ENCODE measurements at places on chromosomes 5 and 9. TPM values are rescaled to one million over a fixed set of nuclear protein-coding genes. Genes with fewer than 3 reads are reported as not detected.

The MORN5 gene
- total RNA-seq = not detected

The NPDC1 gene
- 42.6 TPM for total RNA-seq

The IL3 gene
- total RNA-seq = 23.3 TPM

GRCh38 chr9:37369671-37370070, 52.8 kb upstream of the GRHPR start:
- no peak overlapping the region for H3K27ac ChIP-seq
- peaks cover 2% of the 10 kb centered on the region for H3K27me3 ChIP-seq
- peaks cover 17% of the 10 kb centered on the region for H3K4me1 ChIP-seq
- no peak for DNase-seq
- H3K4me3 ChIP-seq = no peak overlapping the region

GRCh38 chr9:99140685-99141314, 35.9 kb downstream of the TGFBR1 start:
- H3K4me3 ChIP-seq = no peak overlapping the region
- H3K36me3 ChIP-seq = peaks cover 34% of the 10 kb centered on the region
- no peaks in the 10 kb centered on the region for H3K27me3 ChIP-seq
- DNase-seq = peak; percentile 51

DNA sequence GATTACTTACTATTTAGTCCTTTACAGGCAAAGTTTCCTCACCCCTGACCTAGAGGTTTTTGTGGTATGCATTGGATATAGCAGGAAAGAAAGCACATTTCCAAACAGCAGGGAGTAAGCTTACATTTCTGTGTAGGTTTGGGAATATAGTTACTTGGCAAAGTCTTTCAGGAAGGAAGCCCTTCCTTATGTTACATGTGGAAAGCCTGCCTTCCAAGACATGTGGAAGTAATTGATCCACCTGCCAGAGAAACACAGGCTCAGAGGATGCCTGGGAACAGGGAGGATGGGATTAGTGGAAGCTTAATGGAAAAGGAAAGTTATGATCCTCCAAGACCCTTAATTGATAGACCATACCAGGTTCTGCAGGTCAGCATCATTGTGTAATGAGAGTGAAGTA, 87.3 kb upstream of the PPP1R2B start:
- H3K4me1 ChIP-seq = no peaks in the 10 kb centered on the region
- H3K36me3 ChIP-seq = no peaks in the 10 kb centered on the region
- peaks cover 4% of the 10 kb centered on the region for H3K27me3 ChIP-seq
- DNase-seq = no peak

- no peak for DNase-seq
- peaks cover 37% of the 10 kb centered on the region for H3K27me3 ChIP-seq
- no peak overlapping the region for H3K27ac ChIP-seq
- no peaks in the 10 kb centered on the region for H3K36me3 ChIP-seq
- H3K4me1 ChIP-seq = peaks cover 9% of the 10 kb centered on the region
Measured at GRCh38 chr5:72133212-72133990, 26.1 kb downstream of the MAP1B start.

GRCh38 chr5:8376478-8376877, 507.5 kb downstream of the MTRR start:
- peak; percentile 15 for DNase-seq
- no peak overlapping the region for H3K27ac ChIP-seq
- no peaks in the 10 kb centered on the region for H3K36me3 ChIP-seq
- H3K4me3 ChIP-seq = no peak overlapping the region
- no peaks in the 10 kb centered on the region for H3K27me3 ChIP-seq
